H4 (cell line): ENCODE measurements at places on chromosomes 4 and X. TPM values are rescaled to one million over a fixed set of nuclear protein-coding genes. Genes with fewer than 3 reads are reported as not detected.

PPARGC1A gene
- total RNA-seq, result 0.94 and 2.4 TPM in 2 replicates

MORC4 gene
- 8.8 and 10.2 TPM in 2 replicates for total RNA-seq

RBM46 gene
- not detected in 2 replicates for total RNA-seq

CABS1 gene
- total RNA-seq, result not detected in 2 replicates

- no peak for DNase-seq
Measured at GRCh38 chr4:25506032-25506571, 129.0 kb downstream of the ANAPC4 start.

- peak; percentile 76 for DNase-seq
Measured at GRCh38 chr4:90419124-90419711, 292.0 kb downstream of the CCSER1 start.

GRCh38 chr4:77264826-77265225, 107.8 kb downstream of the CCNG2 start:
- no peak for DNase-seq
